Left renal pelvis (tissue), 4 donors: ENCODE measurements at places on chromosomes 2 and 18.

DNA sequence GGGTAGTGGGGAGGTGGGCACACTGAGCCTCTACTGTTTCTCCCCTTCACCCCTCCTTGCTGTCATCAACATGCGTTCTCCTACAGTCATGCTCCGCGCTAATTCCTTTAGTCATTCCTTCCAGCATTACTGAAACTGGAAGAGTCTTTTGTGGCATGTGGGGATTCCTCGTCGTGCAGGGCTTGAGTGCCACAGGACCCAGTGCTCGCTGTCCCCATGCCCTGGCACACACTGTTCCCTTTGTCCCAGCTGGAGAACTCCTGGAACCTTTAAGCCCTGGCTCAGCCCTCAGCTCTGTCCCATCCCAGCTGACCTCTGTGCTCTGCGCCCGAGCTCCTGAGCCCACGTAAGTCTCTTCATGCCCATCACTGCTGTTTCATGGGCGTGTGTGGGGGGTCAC, 42.1 kb downstream of the ODC1 start:
- DNase-seq = no peak

DNA sequence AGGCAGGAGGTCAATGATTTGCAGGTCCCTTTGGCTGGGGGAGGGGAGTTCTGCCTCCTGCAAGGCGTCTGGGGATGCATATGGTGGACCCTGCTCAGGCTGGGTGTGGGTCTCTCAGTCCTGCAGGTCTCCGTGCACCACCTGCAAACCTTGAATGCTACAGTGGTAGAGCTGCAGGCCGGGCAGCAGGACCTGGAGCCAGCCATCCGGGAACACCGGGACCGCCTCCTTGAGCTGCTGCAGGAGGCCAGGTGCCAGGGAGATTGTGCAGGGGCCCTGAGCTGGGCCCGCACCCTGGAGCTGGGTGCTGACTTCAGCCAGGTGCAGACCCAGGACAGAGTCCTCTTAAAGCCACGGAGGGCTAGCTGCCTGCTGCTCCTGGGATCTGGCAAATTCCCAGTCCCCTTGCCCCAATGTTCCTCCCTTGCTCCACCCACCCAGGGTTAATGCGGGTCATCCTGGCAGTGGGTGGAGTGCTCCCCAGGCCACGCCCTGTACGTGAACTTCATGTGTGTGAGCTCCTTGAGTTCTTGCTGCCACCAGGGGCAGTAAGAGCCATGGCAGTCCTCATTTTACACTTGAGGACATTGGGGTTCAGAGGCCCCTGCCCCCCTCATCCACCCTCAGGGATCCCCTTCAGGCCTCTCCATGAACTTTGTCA, 3.1 kb downstream of the PROM2 start:
- DNase-seq = no peak

DNA sequence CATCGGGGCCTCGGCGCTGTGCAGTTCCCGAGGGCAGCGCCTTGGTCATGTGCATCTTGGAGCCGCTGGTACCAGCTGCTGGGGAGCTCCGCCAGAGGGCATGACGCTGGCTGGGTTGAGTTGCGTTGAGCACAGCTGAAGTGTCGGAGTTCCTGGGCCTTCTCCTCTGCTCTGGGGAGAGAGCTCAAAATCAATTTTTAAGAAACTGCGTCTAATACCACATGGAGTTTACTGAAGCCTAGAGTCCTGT, 48.7 kb downstream of the GREB1 start:
- DNase-seq = no peak

GRCh38 chr2:195658541-195658890, 1.5 kb downstream of the SLC39A10 start:
- DNase-seq = peak; percentile 16

DNA sequence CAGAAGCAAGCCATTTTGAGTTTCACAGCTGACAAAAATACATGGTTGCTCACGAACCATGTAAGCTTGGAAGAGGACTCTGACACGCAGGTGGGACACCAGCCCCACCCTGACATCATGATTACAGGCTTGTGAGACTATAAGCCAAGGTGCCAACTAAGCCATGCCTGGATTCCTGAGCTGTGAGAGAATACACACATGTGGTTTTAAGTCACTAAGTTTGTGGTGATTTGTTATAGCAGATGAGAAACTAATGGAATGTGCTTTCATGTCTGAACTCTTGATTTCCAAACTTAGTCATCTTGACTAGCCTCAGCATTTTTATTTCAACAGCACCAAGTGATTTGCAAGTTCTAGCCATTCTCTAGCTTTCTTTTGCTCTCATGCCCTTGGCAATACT, 676.1 kb upstream of the CELF4 start:
- DNase-seq = no peak

- no peak for DNase-seq
Observed at GRCh38 chr2:181275643-181276070, 181.5 kb upstream of the ITGA4 start.

- no peak for DNase-seq
Observed at GRCh38 chr2:47295131-47295980, 107.6 kb upstream of the MSH2 start.
